Renal pelvis (tissue), 12 donors: ENCODE measurements at places on chromosomes 5 and 9. TPM values are rescaled to one million over a fixed set of nuclear protein-coding genes. Genes with fewer than 3 reads are reported as not detected.

Gene FAM151B
- 3.1 TPM for polyA plus RNA-seq

Gene SPINK4
- polyA plus RNA-seq, result not detected

Gene ANKRD55
- 1.3 TPM for polyA plus RNA-seq

Gene PIP5K1B
- polyA plus RNA-seq, result 6.3 TPM

Gene FBP2
- polyA plus RNA-seq, result 0.18 TPM

Gene MEF2C
- 38.4 TPM for polyA plus RNA-seq

Gene PCDHB16
- 6.5 TPM for polyA plus RNA-seq

Gene PCDHB12
- 4.5 TPM for polyA plus RNA-seq

Gene C5orf52
- polyA plus RNA-seq, result not detected

Gene CDHR2
- polyA plus RNA-seq, result 26.0 TPM

Gene ANKDD1B
- 6.2 TPM for polyA plus RNA-seq

Gene PCDHGA10
- polyA plus RNA-seq, result 3.1 TPM

Gene PCDHGC5
- polyA plus RNA-seq, result 1.1 TPM

Gene BAAT
- 0.47 TPM for polyA plus RNA-seq

Gene PRRT1B
- 1.5 TPM for polyA plus RNA-seq

Gene AIF1L
- 332 TPM for polyA plus RNA-seq

Gene DNAJA1
- 268 TPM for polyA plus RNA-seq

Gene GABRA6
- 0.10 TPM for polyA plus RNA-seq

Gene MYO10
- polyA plus RNA-seq, result 50.8 TPM
